Stimulated activated effector memory CD8-positive, alpha-beta T cell treated with anti-CD3 and anti-CD28 coated beads, Interleukin-12 subunit alpha, Interleukin-12 subunit beta, amount 100 ng/mL, for 72 hours (primary cell): ENCODE measurements at places on chromosomes 4 and X.

GRCh38 chr4:21649391-21650090 lies 299.0 kb downstream of the KCNIP4 start:
- DNase-seq, result no peak

DNA sequence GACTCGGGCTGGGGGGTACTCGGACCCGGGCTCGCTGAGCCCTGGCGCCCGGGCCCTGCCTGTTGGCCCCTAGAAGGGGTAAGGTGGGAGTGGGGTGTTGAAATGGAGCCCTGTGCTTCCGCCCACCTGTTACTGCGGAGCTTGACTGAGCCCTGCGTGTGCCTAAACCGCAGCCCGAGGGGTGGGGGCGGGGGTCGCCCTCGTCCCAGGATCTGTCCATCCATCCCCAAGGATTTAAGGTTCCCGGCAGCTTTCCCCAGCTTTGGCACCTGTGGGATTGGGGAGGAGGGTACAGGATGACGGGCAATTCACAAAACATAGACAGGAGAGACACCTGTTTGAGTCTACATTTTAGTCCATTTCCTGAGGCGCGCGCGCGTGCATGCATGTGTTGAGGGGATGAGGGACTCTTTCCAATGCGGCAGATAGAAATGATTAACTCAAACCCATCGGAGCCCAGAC lies 779 bp downstream of the GABRQ start:
- DNase-seq, result no peak

DNA sequence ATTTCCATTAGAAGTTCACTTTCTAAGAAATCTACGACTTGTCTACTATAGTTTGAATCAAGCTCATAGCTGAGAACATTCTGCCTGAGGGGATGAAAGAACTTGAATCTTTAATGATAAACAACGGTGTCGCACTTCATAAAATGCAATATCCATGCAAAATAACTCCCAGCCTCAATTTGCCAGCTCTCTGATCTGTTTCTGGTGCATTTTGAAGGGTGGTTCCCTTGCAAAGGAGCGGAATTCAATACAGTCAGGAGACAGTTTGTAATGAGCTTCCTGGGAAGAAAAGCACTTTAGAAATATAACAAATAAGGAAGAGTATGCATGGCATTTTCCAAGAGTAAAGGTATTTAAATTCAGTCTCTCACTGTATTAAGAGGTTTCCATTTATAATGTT lies 80.0 kb downstream of the PCYT1B start:
- DNase-seq, result no peak

GRCh38 chr4:165370530-165370929 lies 8.3 kb upstream of the CPE start:
- DNase-seq, result no peak

DNA sequence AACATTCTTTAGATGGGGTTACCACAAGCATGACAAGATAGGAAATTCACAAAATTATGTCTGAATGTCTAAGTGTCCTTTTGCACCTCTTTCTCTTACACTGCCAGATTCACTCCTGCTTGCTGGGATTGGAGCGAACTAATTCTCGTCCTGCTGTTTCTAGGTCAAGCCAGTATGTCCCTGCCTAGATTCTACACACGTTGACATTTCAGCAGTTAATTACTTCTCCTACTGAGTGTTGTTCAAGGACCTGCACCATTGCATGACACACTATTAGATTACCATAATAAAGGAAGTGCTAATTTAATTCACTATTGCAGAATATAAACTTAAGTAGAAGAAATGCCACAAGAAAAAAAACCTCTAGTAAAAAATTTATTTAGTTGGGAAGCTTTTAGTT lies 1911.7 kb downstream of the PCDH7 start:
- no peak for DNase-seq

- no peak for DNase-seq
Measured at GRCh38 chrX:136165406-136165805, 18.1 kb downstream of the FHL1 start.

DNA sequence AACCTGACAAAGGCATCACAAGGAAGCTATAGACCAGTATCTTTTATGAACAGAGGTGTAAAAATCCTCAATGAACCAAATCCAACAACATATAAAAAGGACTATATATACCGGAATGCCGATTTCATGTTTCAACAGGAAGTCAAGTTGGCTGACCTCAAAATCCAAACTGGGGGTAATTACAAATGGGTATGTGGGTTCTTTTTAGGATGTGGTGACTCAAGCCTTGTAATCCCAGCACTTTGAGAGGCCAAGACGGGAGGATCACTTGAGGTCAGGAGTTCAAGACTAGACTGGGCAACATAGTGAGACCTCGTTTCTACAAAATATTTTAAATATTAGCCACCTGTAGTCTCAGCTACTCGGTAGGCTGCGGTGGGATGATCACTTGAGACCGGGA lies 10.4 kb downstream of the PRSS48 start:
- no peak for DNase-seq

DNA sequence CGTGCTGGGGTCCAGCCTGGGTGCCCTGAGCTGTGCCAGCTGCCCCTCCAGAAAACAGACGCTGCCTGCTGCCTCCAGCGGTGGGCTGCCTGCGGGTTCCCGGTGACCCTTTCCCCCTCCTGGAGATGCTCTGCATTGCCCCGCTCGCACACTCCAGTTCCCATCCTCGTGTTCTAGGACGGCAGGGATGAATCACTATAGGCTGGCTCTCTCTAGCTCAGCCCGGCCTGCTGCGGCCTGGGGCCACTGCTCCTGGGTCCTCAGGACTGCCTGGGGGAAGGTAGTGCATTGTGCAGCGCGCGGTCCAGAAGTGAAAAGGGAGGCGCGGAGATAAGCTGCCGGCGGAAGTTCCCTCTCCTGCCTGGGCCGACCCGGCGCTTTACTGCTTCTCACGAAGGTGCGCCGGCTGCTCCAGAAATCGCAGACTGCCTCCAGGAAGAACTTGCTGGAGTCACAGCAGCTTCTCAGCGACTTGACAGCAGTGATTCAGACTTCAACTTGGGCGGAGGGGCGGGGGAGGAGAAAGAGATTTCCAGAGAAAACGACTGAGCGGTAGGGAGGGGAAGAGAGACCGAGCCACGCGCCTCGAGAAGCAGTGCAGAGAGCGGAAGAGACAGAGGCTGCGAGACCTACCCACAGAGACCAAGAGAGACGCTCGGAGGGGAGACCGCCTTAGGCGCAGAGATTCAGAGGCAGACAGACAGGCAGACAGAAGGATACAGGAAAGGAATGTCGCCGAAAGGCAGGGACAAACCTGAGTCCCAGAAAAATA lies 6.7 kb upstream of the MSX1 start:
- peak; percentile 56 for DNase-seq

DNA sequence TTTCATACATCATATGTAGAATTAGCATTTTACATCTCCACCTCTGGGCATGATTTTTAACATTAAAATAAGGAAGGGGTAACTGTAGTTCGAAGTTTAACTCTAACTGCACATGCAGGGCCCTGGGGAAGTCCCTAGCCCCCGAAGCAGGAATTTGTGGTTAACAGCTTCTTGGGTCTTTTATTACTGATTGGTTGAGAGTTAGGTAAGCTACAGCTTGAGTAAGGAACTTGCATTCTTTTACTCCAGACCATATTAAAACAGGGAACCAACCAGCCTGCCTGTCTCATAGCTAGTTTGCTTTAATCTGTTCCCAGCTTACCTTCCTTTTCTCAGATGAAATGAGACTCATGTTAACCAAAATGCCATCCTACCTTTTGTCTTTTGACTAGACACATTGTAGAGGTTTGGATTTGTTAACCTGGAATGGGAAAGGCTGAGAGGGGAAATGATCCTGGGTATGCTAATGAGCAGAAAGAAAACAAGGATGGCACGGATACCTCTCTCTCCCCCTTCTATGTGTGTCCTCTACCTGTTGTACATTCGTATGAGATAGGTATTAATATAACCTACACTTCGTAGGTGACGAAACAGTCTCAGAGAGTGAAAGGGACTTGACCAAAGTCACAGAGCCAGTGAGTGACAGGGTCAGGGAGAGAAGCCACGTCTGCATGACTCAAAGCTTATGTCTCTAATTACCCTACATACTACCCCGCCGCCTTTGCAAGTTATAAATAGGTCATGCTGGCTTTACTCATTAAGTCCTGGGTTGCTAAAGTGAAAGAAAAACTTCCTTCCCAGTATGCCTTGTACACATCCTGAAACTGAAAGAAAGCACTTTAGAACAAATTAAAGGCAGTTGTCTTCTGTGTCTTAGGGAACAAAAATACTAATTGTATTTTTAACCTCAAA lies 119.5 kb upstream of the AFF2 start:
- DNase-seq, result peak; percentile 52

DNA sequence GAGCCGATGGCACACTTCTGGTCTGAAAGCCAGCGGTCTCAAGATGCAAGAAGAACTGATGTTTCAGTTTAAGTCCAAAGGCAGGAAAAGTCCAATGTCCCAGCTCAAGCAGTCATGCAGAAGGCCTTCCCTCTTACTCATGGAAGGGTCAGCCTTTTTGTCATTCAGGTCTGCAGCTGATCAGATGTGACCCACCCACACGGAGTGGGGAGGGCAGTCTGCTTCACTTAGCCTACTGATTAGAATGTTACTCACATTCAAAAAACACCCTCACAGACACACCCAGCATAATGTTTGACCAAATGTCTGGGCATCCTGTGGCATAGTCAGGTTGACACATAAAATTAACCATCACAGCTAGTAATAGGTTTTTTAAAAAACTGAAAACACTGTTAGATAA lies 6.6 kb downstream of the HCCS start:
- DNase-seq, result no peak

- DNase-seq, result no peak
Measured at GRCh38 chr4:141254326-141254725, 33.6 kb downstream of the ZNF330 start.

- DNase-seq, result no peak
Measured at GRCh38 chr4:132669786-132670185, 479.3 kb upstream of the PCDH10 start.

GRCh38 chrX:149962859-149963757 lies 24.8 kb upstream of the EOLA2 start:
- DNase-seq, result no peak

- no peak for DNase-seq
Measured at GRCh38 chrX:65601126-65601525, 66.3 kb upstream of the MSN start.

DNA sequence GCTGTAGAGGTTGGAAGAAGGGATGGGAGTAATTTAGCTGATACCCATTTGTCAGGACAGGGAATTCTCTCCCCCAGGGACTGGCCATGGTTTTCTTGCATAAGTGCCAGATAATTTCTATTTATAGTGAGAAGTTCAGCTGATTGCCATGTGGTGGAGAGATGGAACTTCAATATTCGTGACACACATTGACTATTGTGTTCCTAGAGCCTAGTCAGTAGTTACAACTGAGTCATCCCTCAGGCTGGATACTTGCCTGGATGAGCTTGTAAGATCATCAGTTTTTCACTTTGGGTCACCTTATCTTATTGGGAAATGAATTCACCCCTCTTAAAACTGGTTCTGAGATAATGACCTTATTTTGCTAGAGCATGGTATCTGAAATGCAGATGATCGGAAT lies 32.2 kb downstream of the CFAP299 start:
- DNase-seq, result no peak

- no peak for DNase-seq
Measured at GRCh38 chr4:8191136-8191747, 7.8 kb upstream of the SH3TC1 start.

- DNase-seq, result no peak
Measured at GRCh38 chrX:63282077-63282476, 69.1 kb downstream of the SPIN4 start.

DNA sequence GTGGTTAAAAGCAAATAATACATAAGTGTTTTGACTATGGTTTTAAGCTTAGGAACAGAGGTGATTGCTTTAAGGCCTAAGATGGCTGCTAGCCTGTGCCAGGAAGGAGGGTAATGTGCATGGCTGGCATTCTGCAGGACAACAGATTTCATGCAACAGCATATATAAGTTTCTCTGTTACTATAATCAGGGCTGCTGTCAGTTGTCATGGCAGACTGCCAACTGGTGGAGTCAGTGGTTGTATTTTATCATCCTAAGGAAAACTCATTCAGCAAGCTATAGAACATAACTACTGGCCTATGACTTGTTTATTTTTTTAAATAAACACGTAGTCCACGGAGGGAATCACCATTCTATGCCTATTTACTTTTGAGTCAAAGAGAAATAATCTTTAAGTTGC lies 77.7 kb upstream of the DCAF8L1 start:
- no peak for DNase-seq

- DNase-seq, result no peak
Measured at GRCh38 chr4:73619346-73619745, 890 bp downstream of the RASSF6 start.

DNA sequence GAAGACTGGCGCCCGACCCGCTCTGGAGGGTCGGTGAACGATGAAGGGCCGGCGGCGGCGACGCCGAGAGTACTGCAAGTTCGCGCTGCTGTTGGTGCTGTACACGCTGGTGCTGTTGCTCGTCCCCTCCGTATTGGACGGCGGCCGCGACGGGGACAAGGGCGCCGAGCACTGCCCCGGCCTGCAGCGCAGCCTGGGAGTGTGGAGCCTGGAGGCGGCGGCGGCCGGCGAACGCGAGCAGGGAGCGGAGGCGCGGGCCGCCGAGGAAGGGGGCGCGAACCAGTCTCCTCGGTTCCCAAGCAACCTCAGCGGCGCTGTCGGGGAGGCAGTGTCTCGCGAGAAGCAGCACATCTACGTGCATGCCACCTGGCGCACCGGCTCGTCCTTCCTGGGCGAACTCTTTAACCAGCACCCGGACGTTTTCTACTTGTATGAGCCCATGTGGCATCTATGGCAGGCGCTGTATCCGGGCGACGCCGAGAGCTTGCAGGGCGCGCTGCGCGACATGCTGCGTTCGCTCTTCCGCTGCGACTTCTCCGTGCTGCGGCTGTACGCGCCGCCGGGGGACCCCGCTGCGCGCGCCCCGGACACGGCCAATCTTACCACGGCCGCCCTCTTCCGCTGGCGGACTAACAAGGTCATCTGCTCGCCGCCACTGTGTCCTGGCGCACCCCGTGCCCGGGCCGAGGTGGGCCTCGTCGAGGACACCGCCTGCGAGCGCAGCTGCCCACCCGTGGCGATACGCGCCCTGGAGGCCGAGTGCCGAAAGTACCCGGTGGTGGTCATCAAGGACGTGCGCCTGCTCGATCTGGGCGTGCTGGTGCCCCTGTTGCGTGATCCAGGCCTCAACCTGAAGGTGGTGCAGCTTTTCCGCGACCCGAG lies 568 bp downstream of the CHST7 start:
- DNase-seq, result peak; percentile 25

GRCh38 chr4:140095694-140096482 lies 58.1 kb downstream of the MAML3 start:
- DNase-seq, result peak; percentile 65

DNA sequence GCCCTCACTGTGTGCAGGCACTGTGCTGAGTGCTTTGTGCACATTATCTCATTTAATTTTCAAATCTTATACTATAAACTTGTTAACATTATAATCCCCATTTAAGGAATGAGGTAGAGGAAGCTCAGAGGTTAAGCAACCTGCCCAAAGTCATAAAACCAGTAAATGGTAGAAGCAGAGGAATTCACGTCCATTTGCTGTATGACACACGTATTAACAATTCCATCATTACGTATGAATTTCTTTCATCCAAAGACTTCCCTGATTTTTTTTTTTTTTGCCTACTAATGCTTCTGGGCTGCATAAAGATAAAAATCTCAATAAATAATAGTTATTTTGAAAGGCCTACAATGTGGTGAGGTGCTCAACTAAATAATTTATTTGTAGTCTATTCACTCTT lies 64.5 kb upstream of the H2AZ1 start:
- DNase-seq, result no peak

- DNase-seq, result no peak
Measured at GRCh38 chr4:111362941-111363361, 740.1 kb upstream of the PITX2 start.

- no peak for DNase-seq
Measured at GRCh38 chr4:114673306-114673705, 74.7 kb downstream of the UGT8 start.
